ENCODE measurements at places on chromosomes 3 and 15.

- DNase-seq: no peak
These were observed 22.2 kb upstream of the GOLIM4 start for GRCh38 chr3:168117853-168118313.

DNA sequence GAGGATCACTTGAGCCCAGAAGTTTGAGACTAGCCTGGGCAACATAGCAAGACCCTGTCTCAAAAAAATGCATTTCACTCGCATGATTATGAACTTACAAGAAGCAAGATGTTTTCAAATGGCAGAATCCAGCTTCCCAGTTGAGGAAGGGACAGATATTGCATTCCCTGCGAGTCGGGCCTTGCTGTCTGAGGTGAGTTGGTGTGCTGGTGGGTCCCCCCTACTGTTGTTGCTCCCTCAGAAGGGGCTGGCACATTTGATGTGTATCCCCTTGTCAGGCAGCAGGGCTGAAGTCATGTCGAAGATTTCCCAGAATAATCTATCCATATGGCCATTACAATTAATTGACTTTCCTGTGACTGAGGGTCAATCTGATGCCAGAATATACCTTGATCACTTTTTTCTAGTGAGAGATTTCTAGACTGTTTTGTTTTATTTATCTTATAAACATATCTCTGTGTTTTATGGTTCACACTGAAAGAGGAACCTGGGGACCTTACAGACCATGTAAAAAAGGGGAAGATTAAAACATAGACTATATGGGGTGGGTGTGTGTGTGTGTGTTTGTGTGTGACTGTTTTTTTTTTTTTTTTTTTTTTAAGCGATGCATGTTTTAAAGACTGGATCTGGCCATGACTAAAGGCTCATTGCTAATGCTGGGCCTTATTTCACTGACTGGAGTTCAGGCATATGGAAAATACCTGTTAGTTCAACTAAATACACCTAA is 112.1 kb upstream of the MRPS22 start:
- DNase-seq: no peak

DNA sequence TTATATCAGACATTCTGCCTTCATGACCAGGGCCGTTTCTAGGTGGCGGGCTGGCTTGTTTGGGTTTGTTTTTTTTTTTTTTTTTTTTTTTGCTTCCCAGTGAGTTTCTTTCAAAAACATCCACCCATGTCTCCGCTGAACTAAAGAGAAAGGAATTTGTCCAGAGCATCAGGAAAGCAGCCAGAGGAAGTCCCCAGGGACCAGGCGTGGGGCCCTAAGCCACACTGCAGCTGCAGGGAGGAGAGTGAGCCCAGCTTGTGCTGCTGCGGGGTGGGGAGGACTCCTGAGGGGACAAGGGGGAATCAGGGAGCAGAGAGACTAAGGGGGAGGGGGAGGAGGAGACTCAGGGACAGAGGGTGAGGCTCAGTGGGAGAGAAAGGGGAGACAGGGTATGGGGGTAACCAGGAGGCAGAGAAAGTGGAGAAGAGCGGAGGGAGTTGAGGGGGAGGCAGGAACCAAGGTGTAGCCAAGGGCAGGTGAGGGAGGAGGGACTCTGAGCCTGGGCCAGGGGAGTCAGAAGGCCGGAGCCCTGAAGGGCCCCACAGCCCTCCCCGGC is 49.5 kb downstream of the CYP11A1 start:
- DNase-seq: no peak

- DNase-seq: no peak
These were observed 322.9 kb downstream of the SLC9A9 start for GRCh38 chr3:143525408-143525807.

DNA sequence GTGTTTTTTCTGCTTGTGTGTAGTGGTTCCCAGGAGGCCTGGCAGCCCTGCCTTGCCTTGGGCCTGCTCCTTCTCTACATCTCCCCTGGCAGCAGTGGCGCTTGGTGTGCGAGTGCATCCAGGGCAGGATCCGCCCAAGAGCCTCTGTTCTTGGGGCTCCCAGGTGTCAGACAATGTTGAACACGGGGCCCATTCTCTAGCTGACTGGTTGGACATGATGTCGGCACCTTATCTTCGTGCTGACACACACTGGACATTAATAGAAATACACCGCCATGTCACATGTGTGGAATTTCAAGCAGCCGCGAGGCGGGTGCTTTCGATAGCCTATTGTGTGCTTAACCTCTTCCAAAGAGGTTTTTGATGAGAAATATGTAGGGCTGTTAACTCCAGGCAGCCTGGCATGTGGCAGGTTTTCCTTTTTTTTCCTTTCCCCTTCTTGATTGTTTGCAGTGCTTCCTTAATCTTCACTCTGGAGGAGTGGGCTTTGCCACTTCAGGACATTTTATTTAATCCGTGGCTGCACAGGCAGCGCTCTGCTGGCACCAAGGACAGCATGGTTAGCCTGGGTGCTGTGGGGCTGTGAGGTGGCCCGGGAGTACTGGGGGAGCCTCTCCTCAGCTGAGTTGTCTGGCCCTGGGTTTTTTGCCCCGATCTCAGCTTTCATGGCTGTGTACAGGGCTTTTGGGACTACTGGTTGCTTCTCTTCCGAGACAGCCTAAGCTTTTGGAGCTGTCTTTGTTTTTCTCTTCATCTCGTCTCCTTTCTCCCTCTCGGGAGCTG is 42.5 kb downstream of the CHCHD6 start:
- peak; percentile 10 for DNase-seq

DNA sequence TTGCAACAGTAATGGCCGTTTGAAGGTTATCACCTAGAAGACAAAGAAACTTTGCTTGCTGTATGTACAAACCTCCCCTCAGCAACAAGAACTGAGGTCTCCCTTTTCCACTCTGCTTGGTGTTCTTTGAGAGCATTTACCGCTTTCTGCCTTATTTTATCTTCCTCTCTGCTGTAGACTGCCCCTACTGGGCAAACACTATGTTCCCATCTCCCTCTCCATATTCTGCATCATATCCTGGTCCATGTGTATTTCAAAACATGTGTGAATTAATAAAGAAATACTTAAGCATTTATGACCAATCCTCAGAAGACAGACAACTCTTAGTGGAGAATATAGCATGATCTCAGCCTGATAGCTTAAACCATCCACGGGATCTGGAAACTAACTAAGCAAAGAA is 64.4 kb downstream of the ATP13A5 start:
- no peak for DNase-seq

DNA sequence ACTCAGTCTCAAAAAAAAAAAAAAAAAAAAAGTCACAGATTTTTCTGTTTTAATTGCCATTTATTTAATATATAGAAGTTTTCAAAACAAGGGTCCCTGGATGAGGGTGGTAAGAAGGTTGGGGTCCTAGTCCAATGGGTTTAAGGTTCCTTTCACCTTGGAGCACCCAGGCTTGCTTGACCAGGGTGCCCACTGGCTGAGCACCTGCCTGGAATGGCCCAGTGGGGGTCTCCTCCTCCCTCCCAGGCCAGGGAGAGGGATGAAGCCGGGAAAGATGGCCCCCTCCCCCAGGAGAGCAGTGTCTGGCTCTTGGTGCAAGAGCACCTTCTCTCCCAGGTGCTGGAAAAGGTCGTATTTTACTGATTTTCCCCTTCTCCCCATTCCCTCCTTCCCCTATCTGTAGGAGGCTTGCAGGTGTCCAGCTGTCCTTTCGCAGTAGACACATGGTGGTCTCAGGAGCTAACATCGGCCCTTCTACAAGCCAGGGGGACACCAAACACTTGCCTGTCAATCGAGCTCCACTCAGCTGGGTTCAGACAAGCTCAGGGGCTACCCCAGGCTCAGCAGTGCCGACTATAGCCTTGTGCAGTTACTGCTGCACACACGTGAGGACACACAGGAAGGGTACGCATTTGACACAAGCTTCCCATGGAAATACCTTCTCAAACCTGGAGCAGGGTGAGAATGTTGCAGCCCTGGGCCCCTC is 112.3 kb upstream of the KLF13 start:
- no peak for DNase-seq

GRCh38 chr3:56303487-56303886 is 164.8 kb downstream of the ERC2 start:
- DNase-seq: no peak

GRCh38 chr3:16743276-16743675 is 138.1 kb upstream of the DAZL start:
- DNase-seq: no peak

GRCh38 chr15:35757765-35758164 is 211.8 kb upstream of the DPH6 start:
- no peak for DNase-seq

GRCh38 chr3:46670000-46670890 is 23.2 kb downstream of the ALS2CL start:
- no peak for DNase-seq

- DNase-seq: no peak
These were observed 159.7 kb upstream of the ARHGEF26 start for GRCh38 chr3:153961494-153961893.

DNA sequence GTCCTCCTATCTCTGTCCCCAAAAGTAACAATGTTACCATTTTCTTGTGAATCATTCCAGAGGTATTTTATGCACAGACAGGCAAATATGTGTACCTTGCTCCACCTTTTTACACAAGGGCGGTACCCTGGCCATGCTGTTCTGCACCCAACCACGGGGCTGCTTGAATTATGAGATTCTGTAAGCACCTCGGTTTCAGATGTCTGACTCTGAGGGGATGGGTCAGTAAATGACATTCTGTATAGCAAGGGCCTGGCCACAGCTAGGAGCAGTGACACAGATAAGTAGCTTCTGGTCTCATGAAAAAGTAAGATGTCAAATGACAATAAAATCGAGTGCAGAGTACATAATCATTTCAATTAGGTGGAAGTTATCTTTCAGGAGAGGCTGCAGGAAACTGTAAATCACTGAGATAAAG is 30.4 kb upstream of the FLNB start:
- peak; percentile 44 for DNase-seq

- no peak for DNase-seq
These were observed 27.6 kb upstream of the NRROS start for GRCh38 chr3:196611761-196612483.

GRCh38 chr3:155984791-155985417 is 114.5 kb downstream of the GMPS start:
- DNase-seq: no peak

- DNase-seq: no peak
These were observed 56.1 kb upstream of the RNF7 start for GRCh38 chr3:141682007-141682406.

DNA sequence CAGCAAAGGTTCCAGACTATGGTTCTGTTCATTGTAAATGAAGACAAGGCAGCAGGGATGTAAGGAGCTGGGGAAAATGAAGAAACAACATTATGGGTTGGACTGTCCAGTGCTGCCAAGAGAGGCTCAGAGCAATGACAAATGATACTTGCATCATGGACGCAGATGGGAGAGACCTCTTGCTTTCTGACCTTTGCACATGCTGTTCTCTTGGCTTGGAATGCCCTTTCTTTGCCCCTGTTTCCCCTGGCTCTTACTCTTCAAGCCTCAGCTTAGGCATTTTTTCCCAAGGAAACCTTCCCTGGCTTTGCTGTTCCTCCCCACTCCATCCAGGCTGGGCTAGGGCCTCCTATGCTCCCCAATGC is 59.9 kb upstream of the RAD18 start:
- no peak for DNase-seq

DNA sequence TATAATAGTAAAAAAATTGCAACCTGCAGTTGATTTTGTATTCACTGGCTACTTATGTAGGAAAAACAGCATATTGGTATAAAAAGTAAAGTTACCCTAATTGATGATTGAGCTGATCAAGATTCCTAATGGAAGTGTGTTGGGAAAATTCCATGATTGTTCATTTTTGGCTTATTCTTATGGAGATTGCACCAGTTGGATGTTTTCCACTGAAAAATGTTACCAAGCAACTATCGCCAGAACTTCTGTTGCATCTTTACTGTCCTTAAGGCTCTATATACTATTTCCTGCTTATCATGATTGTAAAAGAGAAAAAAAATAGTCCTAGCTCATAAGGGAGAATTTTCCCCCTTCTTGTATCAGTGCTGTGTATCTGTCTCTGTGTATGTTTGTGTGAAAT is 48.6 kb downstream of the SLC25A26 start:
- DNase-seq: no peak

GRCh38 chr3:31922962-31923361 is 58.1 kb downstream of the OSBPL10 start:
- no peak for DNase-seq

GRCh38 chr3:11510001-11510340 is 133.7 kb downstream of the VGLL4 start:
- no peak for DNase-seq

DNA sequence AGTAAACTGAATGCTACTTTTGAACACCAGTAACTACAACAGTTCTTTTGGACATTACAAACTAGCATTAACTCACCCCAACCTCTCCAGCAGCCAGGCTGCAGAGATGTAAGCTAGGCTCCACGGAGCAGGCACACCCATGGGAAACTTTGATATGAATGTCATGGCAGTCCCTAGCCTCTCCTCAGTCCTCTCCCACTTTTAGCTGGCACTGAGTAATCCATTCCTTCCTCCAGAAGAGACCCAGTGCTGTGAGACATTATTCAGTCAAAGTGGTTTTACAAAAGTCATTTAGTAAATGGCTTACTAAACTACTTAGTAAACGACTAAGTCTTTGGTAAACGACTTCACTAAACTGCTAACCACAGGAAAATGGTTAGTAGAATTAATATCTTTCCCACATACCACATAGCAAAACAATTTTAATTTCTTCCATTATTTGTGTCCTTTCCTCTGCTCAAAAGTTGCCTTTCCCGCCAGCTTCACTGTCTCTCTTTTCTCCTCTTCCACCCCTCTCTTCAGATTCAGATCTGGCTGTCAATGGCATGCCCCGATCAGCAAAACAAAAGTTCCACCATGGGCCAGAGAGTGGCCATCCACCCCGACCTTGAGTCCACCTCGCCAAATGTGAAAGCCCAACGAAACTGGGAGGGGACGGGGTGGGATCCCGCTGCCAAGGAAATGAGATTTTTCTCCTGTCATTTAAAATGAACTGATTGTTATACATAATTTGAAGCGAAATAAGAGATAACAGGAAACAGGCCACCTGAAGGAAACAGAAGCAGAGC is 67.5 kb upstream of the TJP1 start:
- DNase-seq: no peak

DNA sequence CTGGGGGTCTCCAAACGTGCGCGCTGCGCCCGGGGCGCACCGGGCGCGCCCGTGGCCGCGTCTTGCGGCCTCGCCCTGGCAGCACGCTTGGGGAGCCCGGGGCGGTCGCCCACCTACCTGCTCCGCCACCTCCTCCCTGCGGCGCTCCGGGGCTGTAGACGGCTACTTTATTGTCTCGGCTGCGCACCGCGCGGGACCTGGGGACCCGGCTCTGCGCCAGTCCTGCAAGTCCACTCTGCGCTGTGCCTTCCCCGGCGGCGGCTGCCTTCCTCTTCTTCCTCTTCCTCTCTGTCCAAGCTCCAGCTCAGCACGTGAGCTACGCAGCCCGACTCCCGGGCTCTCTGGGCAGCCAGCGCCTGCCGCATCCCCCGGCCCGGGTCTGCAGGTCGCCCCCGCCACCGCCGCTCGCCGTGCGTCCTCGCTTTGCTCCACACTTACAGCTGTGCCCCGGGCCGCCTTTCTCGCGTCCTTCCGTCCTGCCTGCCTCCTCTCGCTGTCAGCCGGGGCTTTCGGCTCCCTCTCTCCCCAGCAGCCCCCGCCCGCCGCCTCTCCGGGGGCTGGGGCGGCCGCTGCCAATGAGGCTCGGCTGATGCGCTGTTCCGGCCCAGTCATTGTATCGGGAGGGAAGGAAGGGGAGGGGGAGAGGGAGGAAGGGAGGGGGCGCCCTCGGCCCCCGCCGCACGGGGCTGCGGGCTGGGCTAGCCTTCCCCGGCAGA is 156.4 kb upstream of the FRMD4B start:
- peak; percentile 51 for DNase-seq

- no peak for DNase-seq
These were observed 6.2 kb downstream of the NDUFAF1 start for GRCh38 chr15:41396111-41396510.

GRCh38 chr15:32007355-32007960 is 22.9 kb upstream of the CHRNA7 start:
- no peak for DNase-seq

All from RWPE1 (cell line).